Testis (tissue), 5 donors: ENCODE measurements at places on chromosomes 1 and 21. TPM values are rescaled to one million over a fixed set of nuclear protein-coding genes. Genes with fewer than 3 reads are reported as not detected.

Gene FCRL1
- 0.37 TPM for total RNA-seq

DNA sequence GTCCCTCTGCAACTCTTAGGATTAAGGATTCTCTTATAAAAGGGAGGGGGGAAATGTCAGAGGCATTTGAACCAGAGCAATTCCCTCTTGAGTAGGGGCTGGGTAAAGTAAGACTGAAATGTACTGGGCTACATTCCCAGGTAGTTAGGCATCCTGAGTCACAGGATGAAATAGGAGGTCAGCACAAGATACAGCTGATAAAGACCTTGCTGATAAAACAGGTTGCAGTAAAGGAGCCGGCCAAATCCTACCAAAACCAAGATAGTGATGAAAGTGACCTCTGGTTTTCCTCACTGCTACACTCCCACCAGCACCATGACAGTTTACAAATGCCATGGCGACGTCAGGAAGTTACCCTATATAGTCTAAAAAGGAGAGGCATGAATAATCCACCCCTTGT lies 14.3 kb upstream of the COX20 start:
- DNase-seq: no peak

- no peak for DNase-seq
These were observed 16.2 kb downstream of the C1orf216 start for GRCh38 chr1:35702508-35702907.

DNA sequence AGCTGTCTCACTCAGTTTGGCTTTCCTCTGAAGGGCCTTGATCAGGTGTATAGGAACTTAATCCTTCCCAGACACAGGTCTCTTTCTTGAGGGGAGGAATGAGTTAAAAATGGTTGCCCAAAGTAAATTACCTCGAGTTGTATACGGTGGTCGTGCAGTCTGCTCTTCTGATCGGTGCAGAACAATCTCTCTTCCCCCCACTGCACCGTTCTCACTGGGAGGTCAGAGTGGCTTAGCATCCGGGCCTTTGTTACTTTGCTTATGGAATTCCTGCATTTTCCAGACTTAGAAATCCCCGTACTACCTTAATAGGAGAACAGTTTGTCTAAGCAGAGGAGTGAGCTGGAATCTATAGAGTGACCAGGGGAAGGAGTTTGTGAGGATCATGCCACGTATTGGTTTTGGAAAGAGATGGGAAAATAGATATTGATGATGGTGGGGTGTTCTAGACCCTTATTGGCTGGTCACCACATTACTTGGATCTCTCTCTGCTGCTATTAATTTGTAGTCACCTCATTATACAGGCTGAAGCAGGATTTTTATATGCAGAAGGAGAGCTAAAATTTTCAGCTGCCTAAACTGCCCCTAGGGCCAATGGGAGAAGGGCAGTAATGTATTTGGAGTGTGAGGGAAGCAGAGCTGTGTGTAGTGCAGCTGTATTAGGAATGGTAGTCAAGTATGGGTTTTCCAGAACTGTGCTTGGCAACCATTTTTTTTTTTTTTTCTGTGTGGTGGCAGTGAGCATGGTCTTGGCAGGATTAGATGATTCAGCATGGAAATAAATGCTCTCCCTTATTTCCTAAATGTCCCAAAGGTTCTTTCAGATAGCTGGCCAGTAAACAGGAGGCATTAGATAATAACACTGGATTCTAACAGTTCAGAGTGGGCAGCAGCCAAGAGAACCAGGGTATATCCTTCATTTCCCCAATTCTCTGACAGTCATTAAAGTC lies 81.5 kb downstream of the NDUFS5 start:
- DNase-seq: no peak

GRCh38 chr1:232329103-232329813 lies 300.7 kb downstream of the SIPA1L2 start:
- no peak for DNase-seq

DNA sequence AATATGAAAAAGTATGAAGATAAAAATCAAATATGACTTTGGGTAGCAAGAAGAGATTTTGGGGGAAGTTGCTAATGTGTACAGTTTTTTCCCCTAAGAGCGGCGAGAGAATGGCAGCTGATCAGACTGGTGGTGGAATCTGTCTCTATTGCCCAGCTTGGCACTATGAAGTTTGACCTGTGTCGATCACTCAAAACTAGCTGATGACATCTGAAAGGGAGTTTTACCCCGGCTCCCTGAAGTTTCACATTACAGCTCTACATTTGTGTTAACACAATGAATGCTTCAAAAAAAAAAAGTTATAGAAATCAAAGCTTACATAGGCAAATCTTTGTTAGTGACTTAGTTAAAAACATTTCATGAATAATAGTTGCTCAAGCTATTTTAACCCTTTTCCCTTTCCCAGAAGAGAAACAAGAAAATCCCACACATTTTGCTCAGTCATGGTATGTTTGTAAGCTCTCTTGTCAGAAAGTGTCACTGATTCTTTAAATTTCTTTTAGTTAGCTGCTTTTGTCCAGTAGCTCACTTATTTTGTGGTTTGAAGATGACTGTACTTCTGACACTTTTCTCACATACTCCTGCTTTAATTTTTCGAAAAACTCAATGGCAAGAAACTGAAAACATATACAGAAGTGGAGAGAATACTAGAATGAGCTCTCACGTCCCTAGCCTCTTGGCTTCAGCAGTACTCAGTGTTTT lies 41.3 kb downstream of the DYRK1A start:
- no peak for DNase-seq
